ENCODE measurements at places on chromosomes 1 and 21. TPM values are rescaled to one million over a fixed set of nuclear protein-coding genes. Genes with fewer than 3 reads are reported as not detected.

The COL9A2 gene
- total RNA-seq = 0.85 TPM

The LIN28A gene
- not detected for total RNA-seq

The TNFRSF14 gene
- total RNA-seq = 3.3 TPM

The CLDN19 gene
- not detected for total RNA-seq

The CLEC20A gene
- not detected for total RNA-seq

The RGS7 gene
- not detected for total RNA-seq

The CACNA1S gene
- not detected for total RNA-seq

The SV2A gene
- total RNA-seq = 16.4 TPM

The C8A gene
- total RNA-seq = not detected

The BRDT gene
- not detected for total RNA-seq

The DYRK3 gene
- 19.6 TPM for total RNA-seq

The S100A3 gene
- 5.3 TPM for total RNA-seq

The CYP4A22 gene
- total RNA-seq = not detected

The B3GALT5 gene
- total RNA-seq = 0.33 TPM

The ACTA1 gene
- total RNA-seq = not detected

The PIGR gene
- total RNA-seq = 0.02 TPM

The KCNJ10 gene
- not detected for total RNA-seq

The IVL gene
- not detected for total RNA-seq

The LYPD8 gene
- 5.1 TPM for total RNA-seq

The CACHD1 gene
- 6.9 TPM for total RNA-seq

The BCL2L15 gene
- not detected for total RNA-seq

The CNKSR1 gene
- total RNA-seq = not detected

The S100A7A gene
- not detected for total RNA-seq

The GALE gene
- 142 TPM for total RNA-seq

The OR2T33 gene
- total RNA-seq = 0.79 TPM

The RGS8 gene
- not detected for total RNA-seq

The ADAMTS1 gene
- total RNA-seq = 11.2 TPM

The LCE1A gene
- not detected for total RNA-seq

The PTPRC gene
- total RNA-seq = 0.14 TPM

The TMPRSS3 gene
- 3.2 TPM for total RNA-seq

The TSPEAR gene
- 0.08 TPM for total RNA-seq

The DPM3 gene
- 53.2 TPM for total RNA-seq

The FAM177B gene
- total RNA-seq = not detected

The GPR153 gene
- 1.9 TPM for total RNA-seq

The HORMAD1 gene
- not detected for total RNA-seq

The OR2T1 gene
- total RNA-seq = not detected

The KLF17 gene
- total RNA-seq = not detected

The TNFRSF9 gene
- total RNA-seq = 2.0 TPM

The MFAP2 gene
- total RNA-seq = 15.8 TPM

The F3 gene
- total RNA-seq = 43.3 TPM

The PRRX1 gene
- 0.10 TPM for total RNA-seq

The PLD5 gene
- not detected for total RNA-seq

The OLFM3 gene
- 1.2 TPM for total RNA-seq

The CRB1 gene
- total RNA-seq = not detected

The VCAM1 gene
- total RNA-seq = 54.9 TPM

The DEPDC1 gene
- 81.0 TPM for total RNA-seq

The RXRG gene
- total RNA-seq = not detected

The TMEM82 gene
- total RNA-seq = not detected

The TADA1 gene
- total RNA-seq = 16.3 TPM

The OR2L8 gene
- not detected for total RNA-seq

The TFAP2E gene
- total RNA-seq = not detected

The LCE2A gene
- total RNA-seq = not detected

The MYOG gene
- not detected for total RNA-seq

The CASQ1 gene
- total RNA-seq = not detected

The FCGR1A gene
- not detected for total RNA-seq

The CYP2J2 gene
- total RNA-seq = 6.1 TPM

The PGD gene
- total RNA-seq = 119 TPM
